ENCODE measurements at places on chromosomes 1 and 21.

DNA sequence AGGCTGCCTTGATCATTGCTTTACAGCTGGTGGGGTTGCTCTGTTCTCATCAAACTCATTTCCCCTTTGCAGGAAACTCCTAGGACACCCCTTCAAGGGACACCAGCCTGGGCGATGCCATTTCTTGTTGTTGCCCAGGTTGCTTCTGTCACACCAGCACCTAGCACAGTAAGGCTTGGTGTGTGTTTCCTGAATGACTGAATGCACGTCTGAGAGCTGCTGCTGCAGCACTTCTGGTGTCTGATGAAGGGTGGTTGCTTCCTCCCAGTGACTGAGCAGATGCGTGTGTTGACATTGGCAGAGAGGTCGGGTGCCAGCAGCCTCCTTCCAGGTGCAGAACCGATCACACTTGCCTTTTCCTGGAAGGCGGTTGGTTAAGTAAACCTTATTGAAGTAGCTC, 477.4 kb downstream of the CAMTA1 start:
- no peak for DNase-seq

DNA sequence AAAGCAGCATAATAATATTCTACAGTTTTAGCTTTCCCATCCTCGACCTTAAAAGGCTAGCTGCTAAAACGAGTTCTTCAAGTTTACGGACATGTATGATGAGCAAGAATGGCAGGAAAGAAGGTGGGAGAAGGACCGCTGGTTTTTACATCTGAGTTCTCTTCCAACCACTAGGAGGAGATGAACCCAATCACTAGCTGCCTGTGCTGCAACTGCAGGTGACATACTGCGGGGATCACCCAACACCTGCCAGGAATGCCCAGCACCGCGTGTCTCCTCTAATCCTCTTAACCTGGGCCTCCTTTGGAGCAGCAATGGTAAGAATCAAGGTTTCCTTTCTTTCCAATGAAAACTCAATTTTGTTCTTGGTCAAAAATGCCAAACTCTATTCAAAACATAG, 23.5 kb downstream of the TOR3A start:
- DNase-seq: no peak

- no peak for DNase-seq
These were observed 8.1 kb downstream of the SDC3 start for GRCh38 chr1:30900486-30900885.

DNA sequence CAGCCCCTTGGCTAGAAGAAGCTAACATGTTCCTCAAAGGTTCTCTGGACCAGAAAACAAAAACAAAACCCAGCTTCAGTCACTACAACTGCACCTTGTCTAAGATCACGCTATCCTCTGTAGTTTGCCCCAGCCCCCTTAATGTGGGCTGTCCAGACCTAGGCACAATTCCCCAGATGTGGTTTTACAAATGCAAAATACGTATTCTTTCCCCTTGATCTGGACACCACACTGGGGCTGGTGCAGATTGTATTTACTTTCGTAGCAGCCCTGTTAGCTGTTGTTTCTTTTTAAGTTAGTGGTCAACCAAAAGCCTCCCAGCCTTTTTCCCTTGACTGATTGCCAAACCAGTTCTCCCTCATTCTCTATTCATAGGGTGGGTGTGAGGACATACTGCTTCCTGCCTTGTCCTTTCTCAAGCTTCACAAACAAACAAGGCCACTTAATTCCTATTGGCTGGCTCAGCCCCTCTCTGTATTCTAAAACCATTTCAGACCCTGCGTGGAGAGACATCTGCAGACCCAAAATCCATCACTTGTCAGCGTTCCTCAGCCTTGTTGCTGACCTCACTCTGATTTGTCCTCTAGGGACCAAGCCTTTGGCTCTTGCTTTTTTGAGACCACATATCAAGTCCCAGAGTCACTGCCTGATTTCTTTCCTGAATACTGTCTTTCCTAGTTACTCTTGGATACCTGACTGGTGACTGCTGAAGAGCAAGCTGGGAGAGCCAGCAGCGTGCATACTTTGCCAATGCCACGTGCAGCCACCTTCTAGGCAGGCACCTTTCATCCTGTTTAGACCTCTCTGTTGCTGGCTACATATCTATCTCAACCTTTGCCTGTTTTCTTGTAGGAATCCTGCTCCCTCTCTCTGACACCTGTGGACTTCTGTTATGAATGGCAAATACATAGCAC, 96.4 kb upstream of the RAB3GAP2 start:
- no peak for DNase-seq

GRCh38 chr1:28642056-28642846, 616 bp downstream of the TAF12 start:
- no peak for DNase-seq

GRCh38 chr1:176925223-176925622, 239.3 kb downstream of the ASTN1 start:
- no peak for DNase-seq

- no peak for DNase-seq
These were observed 37.0 kb downstream of the PACC1 start for GRCh38 chr1:212377644-212378043.

GRCh38 chr1:36251794-36252481, 27.7 kb downstream of the THRAP3 start:
- no peak for DNase-seq

GRCh38 chr1:48079096-48079495, 81.9 kb upstream of the TRABD2B start:
- no peak for DNase-seq

DNA sequence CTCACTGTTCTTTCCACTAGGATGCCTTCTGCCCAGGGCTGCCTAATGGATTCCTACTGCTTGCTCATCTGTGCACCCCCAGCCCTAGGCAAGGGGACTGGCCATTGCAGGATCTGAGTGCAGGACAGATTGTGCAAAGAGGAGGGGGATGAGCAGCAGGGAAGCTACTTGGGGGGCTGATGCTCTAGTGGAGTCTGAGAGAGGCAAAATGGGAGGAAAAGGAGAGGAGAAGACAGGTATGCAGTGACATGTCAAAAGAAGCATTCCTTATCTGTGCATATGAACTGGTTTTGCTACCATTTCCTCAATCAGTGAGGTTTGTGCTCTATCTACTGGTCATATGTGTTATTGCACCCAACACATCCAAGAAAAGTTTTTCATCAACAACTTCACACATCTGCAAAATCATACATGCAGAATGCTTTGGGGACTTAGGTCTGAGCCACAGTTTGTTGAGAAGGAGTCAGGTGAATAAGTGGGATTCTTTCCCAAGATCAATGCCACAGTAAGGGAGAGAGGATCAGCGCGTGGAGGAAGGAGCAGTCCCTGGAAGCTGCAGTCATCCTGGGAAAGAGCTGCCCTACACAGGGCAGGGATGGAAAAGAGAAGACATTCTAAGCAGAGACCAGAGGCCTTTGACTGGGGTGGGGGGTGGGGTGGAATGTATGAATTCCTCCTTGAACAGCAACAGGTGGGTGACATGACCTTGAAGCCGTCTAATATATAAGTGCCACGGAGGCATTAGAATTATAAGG, 14.4 kb downstream of the SLC5A9 start:
- DNase-seq: peak; percentile 24

DNA sequence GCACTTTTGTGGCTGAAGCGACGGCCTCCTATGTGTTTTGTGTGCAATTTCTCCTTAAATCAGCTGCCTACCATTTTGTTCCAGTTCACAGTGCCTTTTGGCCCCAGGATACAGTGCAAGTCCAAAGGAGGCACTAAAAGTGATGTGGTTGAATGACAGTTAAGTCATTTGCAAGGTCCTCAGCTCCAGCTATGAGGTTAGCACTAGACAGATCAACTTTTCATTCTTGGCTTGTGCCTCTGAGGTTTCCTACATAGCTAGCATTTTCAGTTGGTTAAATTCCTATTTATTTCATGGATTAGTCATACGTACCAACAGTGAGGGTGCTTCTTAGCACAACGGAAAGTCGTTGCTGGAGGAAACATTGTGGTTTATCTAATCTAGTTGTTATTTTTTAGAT, 59.3 kb upstream of the NTPCR start:
- DNase-seq: peak; percentile 9

GRCh38 chr1:47405697-47406096, 10.4 kb upstream of the FOXE3 start:
- DNase-seq: no peak

DNA sequence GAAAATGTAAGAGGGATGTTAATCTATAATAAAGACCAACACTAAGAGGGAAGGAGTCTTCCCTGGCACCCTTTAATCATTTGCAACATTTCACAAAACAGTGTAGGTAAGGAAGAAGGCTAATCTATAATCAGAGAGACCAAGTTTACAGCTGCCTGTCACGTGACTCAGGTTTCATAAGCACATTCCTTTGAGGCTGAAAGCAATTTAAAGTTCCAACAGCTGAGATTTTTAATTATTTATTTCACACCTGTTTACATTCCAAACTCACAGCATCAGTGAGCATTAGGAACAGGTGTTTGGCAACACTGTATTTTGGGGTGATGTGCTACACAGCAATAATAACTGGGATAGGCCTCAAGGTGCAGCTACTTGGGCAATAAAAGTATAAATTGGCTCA, 75.7 kb upstream of the PGBD5 start:
- DNase-seq: no peak

GRCh38 chr1:203624341-203624712, 2.3 kb upstream of the ATP2B4 start:
- no peak for DNase-seq

DNA sequence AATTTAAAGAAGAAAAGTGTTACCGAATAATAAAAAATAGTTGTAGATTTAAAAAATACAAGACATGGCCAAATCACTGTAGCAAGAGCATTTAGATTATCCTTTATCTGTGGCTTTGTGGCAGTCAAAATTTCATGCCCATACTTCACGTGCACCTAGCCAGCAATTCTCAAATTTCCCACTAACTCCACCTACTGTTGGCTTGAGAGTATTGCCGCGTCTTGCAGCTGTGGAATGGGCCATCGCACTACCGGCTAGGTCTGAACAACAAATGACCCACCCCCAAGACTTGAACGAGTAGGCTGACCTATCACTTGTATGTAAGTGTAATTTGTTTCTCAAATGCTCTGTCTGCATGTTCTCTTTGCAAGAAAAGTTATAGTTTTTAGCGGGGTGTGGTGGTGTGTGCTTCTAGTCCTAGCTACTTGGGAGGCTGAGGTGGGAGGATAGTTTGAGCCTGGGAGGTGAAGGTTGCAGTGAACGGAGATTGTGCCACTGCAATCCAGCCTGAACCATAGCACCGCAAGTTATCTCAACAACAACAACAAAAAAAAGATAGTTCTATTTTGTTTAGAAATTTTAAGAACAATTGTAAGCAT, 4.1 kb downstream of the KRTAP13-4 start:
- DNase-seq: peak; percentile 46

- peak; percentile 42 for DNase-seq
These were observed 47.9 kb upstream of the RUNX1 start for GRCh38 chr21:35096959-35097358.

- DNase-seq: no peak
These were observed 5.6 kb upstream of the SLC5A9 start for GRCh38 chr1:48216941-48217340.

- DNase-seq: no peak
These were observed 8.7 kb downstream of the B3GALNT2 start for GRCh38 chr1:235495551-235495950.

- DNase-seq: no peak
These were observed 44.5 kb upstream of the DISP3 start for GRCh38 chr1:11434501-11434900.

GRCh38 chr21:36962098-36962780, 4.2 kb downstream of the HLCS start:
- no peak for DNase-seq

DNA sequence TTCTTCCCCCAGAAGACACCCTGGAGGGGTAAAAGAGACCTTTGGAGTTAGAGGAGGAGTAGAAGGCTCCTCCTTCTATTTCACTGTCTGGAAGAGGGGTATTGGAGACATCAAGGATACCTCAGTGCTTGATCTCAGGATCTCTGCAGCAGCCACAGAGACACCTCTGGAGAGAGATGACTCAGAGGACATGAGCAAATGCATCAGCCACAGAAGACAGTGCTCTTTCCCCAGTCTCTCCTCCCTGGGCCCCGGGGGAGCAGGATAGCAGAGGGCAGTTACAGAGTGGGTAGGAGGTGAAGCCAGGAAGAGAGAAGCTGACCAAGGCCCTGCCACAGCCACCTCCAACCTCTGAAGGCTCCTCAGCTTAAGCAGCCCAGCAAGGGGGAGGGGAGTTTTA, 15.3 kb upstream of the TEDDM1 start:
- DNase-seq: peak; percentile 23

DNA sequence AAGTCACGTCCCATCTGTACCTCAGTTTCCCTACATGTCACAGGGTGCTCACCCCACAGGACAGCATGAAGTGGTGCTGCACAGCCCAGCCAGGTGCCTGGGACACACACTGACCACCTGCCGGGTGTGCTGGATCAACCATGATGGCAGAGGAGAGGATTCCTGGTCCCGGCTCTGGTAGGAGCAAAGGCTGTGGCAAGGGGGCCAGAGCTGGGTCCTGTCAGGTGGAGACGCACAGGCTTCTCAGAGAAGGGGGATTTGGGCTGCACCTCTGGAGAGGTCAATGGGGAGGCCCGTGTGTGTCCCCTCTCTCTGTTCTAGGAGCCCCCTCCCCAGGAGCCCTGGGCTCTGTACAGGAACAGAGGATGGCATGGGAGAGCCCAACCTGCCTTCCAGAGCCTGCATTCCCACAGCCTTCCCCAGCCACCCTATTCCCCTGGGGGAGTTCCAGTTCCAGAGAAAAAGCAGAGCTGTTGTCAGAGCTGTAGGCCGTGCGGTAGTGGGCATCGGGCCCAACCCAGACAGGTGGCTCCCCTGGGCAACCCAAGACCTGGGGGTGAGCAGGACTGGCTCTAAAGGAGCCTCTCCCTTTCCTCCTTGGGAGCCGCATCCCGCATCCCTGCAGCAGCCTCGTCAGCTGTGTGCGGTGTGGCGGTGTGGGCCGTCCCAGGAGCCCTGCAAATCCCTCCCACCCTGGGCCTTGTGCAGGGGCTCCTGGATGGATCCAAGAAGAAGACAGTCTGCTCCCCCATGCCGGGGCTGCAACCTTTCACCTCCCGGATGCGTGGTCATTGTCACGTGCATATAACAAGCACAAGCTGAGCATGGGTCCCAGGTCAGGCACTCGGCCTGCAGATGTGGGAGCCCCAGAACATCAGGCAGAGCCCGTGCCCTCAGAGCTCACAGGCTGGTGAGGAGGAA, 2.9 kb upstream of the TFF3 start:
- no peak for DNase-seq

- DNase-seq: no peak
These were observed 6.2 kb downstream of the PKNOX1 start for GRCh38 chr21:42980312-42981213.

GRCh38 chr21:35818597-35818996, 241.7 kb downstream of the SETD4 start:
- DNase-seq: no peak

- DNase-seq: peak; percentile 11
These were observed 18.8 kb downstream of the TMPRSS15 start for GRCh38 chr21:18384771-18385170.

- no peak for DNase-seq
These were observed 151.4 kb downstream of the TGFB2 start for GRCh38 chr1:218496561-218496960.

GRCh38 chr1:167503626-167504466, 14.5 kb downstream of the CD247 start:
- no peak for DNase-seq

DNA sequence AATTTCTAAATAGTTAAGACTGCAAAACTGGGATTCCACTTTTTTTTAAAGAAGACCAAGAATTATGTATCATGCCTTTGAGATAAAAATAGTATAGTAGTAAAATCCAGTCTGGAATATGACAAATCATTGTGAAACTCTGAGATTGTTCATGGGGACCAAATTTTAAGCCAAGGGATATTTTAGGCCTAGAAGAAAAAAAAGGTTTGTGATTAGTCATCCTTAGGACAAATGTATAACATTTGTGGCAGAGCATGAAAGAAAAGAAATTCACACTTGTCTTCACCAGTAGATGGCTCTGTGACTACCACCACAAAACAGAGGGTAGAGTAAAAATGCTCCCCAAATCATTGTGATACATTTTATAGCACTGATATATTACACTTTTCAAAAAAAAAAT, 226.1 kb downstream of the KCTD3 start:
- no peak for DNase-seq

Data from activated CD4-positive, alpha-beta T cell treated with anti-CD3 and anti-CD28 coated beads, Interleukin-2, Interleukin-4, amounts not matched to agents 100 ng/mL and 50 ng/mL, durations not matched to agents 16 hours and 8 hours (primary cell).